Hematopoietic multipotent progenitor cell (in vitro differentiated cells): ENCODE measurements at places on chromosomes 16 and 17.

DNA sequence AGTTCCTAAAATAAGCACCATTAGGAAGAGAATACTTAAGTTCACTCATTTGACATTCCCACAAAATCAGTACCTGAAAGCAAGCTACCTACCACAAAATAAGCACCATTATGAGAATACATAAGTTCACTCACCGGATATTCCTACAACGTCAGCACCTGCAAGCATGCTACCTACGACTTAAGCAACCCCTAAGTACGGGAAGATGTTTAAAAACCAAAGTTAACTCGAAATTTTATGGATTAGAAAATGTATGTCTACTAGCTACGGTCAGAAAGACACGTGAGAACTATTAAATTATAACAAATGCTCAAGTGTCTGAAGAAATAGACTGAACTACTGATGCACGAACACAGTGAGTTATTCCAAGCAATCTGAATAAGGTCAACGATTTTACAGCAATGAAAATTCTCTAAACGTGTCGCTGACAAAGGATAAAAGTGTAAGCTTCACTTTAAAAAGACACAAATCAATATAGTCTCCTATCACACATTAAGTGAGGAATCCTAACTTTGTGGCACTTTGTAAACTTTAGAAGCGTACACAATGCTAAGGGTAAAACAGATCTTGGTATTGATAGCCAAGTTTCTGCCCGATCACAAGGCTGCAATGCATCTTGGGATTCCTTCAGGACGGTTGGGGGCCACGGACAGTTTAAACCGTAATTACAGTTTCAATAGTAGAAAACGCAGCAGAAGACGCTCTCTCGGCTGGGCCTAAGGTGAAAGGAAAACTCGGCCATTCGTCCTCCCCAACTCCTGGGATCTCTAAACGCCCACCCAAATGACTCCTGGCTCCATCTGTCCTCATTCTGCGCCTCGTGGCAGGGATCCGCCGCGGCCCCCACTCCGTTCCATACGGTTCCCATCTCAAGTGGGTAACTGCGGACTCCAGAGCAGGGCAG, 1.3 kb downstream of the GSPT1 start:
- DNase-seq, result no peak

GRCh38 chr16:11087691-11088073, 143.3 kb downstream of the CLEC16A start:
- no peak for DNase-seq

DNA sequence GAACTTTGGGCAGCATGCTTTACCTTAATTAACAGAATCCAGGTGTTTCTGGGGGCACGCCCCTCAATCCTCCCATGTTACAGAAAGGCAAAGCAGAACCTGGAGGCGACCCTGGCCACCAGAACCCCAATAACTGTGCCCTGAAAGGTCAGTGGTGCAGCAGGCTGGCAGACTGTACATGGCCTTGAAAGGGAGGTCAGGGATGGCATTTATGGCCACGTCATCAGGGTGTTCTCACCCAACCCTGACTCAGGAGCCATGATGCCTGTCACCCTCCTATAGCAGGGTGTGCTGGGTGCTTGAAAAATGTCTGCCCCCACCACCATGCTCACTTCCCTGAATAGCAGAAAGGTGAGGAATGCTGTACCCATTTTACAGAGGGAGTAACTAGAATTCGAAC, 177.7 kb downstream of the TMEM132E start:
- DNase-seq, result no peak

- no peak for DNase-seq
Measured at GRCh38 chr17:57624386-57624785, 120.7 kb downstream of the CCDC182 start.

GRCh38 chr17:48513097-48513496, 17.7 kb downstream of the HOXB1 start:
- no peak for DNase-seq

- DNase-seq, result no peak
Measured at GRCh38 chr16:74577882-74578366, 29.0 kb downstream of the GLG1 start.

DNA sequence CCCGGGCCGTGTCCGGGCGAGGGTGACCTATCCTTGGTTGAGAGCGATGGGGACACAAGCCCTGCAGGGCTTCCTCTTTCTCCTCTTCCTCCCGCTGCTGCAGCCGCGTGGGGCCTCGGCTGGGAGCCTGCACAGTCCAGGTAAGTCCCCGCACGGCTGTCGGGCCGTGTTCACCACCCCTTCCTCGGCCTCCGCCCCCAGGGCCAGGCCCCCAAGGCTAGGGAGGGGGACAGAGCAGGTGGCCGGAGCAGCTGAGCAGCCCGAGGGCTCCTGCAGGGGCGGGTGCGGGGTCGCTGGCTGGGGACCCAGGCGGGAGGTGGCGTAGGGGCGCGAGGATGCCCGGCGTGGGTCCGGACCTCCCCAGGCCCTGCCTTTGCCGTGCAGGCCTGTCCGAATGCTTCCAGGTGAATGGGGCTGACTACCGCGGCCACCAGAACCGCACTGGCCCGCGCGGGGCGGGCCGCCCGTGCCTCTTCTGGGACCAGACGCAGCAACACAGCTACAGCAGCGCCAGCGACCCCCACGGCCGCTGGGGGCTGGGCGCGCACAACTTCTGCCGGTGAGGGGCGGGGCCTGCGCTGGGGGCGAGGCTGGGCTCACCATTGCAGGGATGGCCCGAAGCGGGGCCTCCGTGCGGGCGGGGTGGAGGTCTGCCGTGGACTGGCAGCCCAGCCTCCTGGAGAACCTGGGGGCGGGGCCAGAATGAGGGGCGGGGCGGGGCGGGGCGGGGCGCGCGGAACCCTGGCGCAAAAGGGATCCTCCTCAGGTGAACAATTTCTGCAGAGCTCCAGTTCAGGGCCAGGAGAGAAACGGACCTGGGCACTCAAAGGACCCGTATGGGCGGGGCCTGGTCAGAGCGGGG, 631 bp downstream of the KREMEN2 start:
- peak; percentile 47 for DNase-seq
